WERI-Rb-1 (cell line): ENCODE measurements at places on chromosomes 5 and 9.

- no peak for DNase-seq
Observed at GRCh38 chr5:6556089-6556801, 76.6 kb downstream of the NSUN2 start.

GRCh38 chr5:74186356-74187315 lies 453.9 kb downstream of the ENC1 start:
- DNase-seq, result no peak

- peak; percentile 92 for DNase-seq
Observed at GRCh38 chr9:105401651-105402050, 46.2 kb upstream of the FSD1L start.

DNA sequence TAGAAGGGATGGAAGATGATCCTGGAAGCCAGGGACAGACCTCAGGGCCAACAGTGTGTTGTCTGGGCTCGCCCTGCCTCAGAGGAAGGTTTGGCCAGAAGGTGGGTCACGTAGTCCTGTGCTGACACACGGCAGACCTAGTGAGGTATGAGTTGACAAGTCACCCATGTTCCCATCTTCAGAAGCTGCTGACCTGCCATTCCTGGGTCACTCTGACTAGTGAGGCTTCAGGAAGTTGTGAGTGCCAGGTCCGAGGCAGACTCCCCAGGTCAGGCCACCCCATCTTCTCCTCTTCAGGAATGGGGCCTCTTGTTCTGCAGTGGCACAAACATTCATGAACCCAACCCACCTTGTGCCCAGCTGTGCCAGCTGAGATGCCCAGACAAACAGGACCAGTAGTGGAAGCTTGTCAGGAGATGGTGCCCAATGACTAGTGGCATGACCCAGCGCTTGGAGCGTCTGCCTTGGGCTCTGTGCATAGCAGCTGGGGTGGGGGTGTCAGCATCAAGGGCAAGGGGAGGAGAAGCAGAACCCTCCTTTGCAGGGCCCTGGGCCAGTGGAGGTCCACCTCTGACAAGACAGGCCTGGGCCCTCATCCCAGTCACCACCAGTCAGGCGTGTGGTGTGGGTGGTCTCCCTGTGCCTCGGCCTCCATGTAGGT lies 16.8 kb upstream of the ANGPTL2 start:
- peak; percentile 4 for DNase-seq

- DNase-seq, result no peak
Observed at GRCh38 chr9:120696551-120697230, 17.6 kb downstream of the MEGF9 start.

DNA sequence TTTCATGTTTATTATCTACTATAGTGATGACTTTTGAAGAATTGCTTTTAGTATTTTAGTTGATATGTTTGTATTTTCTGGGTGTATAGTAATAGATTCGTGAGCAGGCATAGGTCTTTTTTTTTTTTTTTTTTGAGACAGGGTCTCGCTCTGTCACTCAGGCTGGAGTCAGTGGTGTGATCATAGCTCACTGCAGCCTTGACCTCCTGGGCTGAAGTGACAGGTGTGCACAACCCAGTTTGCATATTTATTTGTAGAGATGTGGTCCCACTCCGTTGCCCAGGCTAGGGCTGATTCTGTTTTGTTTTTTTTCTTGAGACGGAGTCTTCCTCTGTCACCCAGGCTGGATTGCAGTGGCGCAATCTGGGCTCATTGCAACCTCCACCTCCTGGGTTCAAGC lies 11.9 kb downstream of the ERBIN start:
- DNase-seq, result no peak

- DNase-seq, result no peak
Observed at GRCh38 chr5:141898448-141899049, 20.3 kb upstream of the PCDH1 start.

DNA sequence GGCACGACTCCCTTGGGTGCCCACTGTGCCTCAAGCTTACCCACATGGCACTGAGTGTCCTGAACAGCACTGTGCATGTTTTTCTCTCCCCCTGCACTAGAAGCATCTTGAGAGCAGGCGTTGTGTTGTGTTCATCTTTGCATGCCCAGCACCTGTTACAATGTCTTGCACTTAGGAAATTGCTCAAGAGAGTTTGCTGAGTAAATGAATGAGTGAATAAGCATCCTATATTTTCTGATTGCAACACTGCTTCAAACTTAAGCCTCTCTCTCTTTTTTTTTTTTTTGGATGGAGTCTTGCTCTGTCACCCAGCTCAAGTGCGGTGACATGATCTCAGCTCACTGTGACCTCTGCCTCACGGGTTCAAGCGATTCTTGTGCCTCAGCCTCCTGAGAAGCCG lies 94.5 kb downstream of the LMNB1 start:
- no peak for DNase-seq

DNA sequence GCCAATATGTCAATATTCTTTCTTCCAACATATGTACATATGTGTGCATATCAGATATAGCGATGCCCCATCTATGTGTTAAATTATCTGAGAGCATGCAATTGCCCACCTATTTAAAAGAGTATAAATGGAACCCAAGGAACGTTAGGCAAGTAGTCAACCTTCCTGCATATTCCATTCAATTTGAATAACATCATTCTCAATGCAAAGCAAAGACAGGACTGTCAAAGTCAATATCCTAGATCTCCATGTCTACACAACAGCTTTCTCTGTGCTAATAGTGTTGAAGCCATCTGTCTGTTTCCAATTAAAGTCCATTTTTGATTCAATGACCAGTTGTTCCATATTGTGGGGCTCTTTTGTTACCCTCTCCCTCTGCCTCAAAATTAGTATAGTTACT lies 85.3 kb upstream of the COX7C start:
- no peak for DNase-seq

- no peak for DNase-seq
Observed at GRCh38 chr9:70136632-70137031, 93.0 kb downstream of the MAMDC2 start.

- no peak for DNase-seq
Observed at GRCh38 chr5:147417135-147417813, 92.6 kb downstream of the DPYSL3 start.

GRCh38 chr5:167578977-167579692 lies 712.3 kb upstream of the WWC1 start:
- DNase-seq, result no peak

DNA sequence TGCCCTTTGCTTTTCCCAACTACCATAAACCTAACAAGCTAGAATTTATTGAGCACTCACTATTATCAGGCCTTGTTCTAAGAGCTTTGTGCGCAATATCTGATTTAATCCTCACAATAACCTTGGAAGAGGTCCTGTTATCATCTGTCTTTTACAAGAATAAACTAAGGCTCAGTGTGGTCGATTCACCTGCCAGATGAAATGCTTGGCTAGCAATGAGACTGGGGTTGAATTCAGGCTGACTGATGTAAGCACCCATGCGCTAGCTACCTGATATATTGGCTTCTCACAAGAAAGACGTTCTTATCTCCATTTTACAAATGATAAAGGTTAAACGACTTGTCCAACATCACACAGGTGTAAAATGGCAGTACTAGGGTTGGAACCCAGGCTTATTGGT lies 37.4 kb downstream of the FAT2 start:
- DNase-seq, result no peak

DNA sequence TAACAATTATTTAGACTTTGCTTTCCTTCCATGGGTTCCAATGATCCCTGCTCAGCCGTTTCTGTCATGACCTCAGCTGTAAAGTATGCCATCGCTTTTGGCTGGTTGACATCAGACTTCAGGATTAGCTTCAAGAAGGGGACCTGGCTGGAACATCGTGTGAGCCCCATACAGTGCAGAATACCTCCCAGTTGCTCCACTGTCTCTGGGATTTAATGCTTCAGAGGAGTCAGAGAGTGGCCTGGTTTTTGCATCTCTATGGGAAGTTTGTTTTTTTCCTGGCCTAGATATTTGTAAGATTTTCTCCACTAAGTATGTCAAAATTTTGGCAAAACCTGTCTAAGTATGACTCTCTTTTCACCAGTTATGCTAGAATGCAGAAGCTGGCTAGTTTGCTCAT lies 216.9 kb downstream of the GABBR2 start:
- no peak for DNase-seq

DNA sequence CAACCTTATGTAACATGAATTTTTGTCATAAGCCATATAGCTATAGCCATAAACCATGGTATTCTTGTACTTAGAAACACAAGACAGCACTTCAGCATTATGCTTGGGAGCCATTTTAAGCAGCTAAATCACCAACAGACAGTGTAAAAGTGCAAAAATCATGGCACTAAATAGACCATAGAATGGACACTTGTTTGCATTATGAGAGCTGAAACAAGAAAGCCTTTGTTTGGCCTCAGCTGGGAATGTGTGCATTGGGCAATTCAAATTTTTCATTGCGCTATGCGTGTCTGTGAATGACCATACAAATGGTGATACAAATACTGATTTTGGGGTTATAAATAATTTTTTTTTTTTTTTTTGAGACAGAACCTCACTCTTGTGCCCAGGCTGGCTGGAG lies 23.7 kb downstream of the KDM4C start:
- no peak for DNase-seq

DNA sequence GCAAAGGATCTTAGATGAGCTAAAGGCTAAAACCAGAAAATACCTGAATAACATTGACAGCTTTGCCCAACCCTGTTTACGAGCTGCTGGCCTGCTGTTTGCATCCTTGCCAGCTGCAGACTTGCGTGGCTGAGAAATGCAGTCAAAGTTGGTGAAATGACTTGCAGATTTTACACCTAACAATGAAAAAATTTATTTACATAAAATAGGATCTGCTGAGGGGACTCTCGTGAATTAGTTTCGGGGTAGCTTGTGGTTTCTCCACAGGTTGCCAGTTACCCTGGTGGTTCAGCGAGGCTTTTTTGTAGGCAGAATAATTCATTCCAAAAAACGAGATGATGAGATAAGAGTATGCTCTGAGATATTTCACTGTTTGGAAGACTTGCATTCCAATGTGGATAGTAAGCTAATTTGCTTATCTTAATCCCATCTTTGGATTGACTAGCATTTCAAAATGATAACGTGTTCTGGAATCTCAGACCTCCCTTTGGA lies 65.7 kb upstream of the FANCC start:
- DNase-seq, result no peak

GRCh38 chr9:92138157-92138959 lies 23.1 kb upstream of the SPTLC1 start:
- peak; percentile 84 for DNase-seq

DNA sequence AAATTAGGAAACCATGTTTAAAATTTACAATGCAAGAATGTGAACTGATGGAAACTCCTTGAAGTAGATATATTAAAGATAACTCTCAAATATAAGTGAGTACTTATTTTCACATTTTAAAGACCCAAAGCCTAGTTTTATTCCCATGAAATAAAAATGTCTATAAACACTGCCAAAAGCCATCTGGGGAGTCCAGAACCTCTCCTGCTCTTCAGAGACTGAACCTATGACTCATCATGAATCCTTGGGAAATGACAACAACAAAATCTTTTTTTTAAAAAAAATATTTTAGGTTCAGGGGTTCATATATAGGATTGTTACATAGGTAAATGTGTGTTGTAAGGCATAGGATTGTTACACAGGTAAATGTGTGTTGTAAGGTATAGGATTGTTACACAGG lies 33.8 kb upstream of the FYB1 start:
- DNase-seq, result no peak

- DNase-seq, result no peak
Observed at GRCh38 chr5:117191251-117191650, 616.6 kb upstream of the SEMA6A start.

GRCh38 chr5:177366528-177367322 lies 9.0 kb downstream of the RGS14 start:
- DNase-seq, result peak; percentile 24

- DNase-seq, result no peak
Observed at GRCh38 chr5:129125819-129126218, 31.3 kb downstream of the ISOC1 start.

DNA sequence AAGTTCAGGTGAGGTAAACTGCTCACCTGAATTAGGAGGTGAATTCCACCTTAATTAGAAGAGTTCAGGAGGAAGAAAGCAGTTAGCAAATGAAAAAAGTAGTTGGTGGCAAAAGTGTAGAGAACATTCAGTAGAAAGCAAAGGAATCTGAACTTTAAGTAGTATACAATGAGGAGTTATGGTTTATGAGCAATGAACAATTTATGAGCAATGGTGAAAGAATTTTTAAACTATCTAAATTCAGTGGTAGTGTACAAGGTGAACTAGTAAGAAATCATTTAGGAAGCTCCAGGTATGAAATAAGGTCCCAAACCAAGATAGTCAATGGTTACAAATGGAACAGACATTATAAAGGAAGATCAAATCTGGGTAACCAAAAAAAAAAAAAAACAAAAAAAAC lies 3.1 kb downstream of the CETN3 start:
- no peak for DNase-seq

GRCh38 chr9:27485158-27485557 lies 38.9 kb upstream of the IFNK start:
- DNase-seq, result no peak

- no peak for DNase-seq
Observed at GRCh38 chr5:62902126-62902525, 323.5 kb downstream of the LRRC70 start.

DNA sequence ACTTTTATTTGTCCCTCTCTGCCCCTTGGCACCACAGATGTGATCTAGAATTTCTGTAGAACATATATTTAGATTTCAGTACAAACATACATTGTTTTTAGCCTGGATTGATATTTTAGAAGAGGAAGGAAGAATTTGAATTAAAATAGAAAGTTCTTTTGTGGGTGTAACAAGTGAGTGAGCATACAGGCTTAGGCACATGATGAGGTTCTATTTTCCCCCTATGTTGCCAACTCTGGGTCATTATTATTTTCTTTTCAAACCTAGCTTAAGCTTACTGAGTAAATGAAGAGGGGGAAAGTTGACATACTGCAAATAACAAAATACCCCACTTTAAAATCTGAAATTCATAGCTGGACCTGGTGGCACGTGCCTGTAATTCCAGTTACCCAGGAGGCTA lies 102.9 kb downstream of the GCNT1 start:
- DNase-seq, result no peak

- DNase-seq, result no peak
Observed at GRCh38 chr5:135450336-135450735, 1.8 kb downstream of the TIFAB start.

GRCh38 chr5:129904102-129904666 lies at the start of gene CHSY3:
TSS of gene CHSY3 (plus strand) at chr5:129904465.
- DNase-seq, result peak; percentile 88

- DNase-seq, result no peak
Observed at GRCh38 chr5:42015681-42016080, 90.6 kb downstream of the FBXO4 start.

DNA sequence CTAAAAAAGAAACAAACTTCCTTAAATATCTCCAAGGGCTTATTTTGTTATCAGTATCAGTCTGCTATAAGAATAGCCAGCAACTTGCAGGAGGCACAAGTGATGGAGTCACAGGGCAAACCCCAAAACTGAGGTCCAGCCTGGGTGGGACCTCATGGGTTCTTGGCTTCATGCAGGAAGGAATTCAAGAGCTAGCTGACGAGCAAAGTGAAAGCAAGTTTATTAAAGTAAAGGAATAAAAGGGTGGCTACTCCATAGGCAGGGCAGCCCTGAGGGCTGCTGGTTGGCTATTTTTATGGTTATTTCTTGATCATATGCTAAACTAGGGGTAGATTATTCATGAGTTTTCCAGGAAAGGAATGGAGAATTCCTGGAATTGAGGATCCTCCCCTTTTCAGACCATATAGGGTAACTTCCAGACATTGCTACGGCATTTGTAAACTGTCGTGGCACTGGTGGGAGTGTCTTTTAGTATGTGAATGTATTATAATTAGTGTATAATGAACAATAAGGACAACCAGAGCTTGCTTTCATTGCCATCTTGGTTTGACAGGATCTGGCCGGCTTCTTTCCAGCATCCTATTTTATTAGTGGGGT lies 231.9 kb downstream of the ADAMTSL1 start:
- no peak for DNase-seq
